ENCODE measurements at places on chromosomes 4 and X.

DNA sequence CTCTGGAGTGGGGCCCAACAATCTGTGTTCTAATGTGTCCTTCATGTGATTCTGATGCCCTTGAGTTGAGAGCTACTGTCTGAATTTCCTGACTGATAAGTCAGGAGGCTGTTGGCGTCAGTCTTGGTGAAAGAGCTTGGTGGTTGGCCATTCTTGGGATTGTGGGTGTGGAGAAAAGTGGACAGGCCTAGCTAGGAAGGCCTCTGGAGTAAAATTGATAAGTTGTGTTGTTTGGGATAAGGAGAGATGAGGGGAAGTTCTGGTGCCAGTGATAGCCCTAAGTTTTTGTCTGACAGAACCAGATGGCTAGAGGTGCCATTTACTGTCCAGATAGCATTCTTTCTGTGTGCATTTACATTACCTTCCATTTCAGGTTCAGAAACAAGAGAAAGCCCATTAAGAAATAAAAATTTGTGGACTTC, 11.7 kb downstream of the NSD2 start:
- DNase-seq: no peak

DNA sequence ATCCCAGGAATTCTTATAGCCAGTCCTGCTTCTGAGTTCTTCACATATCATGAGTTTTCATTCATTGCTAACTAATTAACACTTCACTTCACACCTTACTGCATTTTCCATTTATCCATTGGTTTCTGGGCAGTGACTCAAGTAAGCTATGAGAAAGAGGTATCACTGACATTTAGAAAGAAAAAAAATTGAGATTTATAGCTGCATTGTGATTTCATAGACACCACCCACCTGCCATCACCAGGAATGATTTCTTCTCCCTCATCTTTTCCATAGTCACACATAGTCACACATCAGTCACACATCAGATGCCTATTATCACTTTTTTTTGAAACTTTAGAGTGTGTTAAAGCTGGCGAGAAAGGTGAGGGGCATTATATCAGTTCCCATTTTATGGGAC, 121.8 kb downstream of the SLC39A8 start:
- no peak for DNase-seq

DNA sequence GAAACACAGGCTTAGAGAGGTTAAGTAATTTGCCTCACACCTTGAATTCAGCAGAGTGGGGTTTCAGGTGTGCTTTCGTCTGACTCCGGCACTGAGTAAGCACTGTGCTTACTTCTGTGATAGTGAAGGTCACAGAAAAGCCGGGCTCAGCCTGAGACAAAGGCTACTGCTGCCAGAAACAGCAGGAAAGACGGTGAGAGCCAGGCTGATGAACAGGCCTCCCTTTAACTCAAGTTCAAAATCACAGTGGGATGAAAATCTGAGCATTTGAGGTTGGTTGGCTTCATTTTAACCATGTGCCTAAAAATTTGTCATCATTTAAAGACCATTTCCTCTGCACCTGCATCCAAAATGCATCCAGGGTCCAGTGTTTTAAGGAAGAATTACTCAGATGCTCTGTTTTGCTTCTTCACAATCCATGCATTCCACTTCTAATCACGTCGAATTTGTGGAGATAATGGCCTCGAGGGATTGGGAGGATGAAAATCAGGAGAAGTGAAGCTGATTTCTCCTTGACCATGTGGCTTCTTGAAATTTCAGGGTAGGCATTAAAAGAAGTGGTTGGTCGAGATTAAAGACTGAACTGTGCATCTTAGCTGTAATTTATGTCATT, 121.2 kb upstream of the LNX1 start:
- no peak for DNase-seq

GRCh38 chrX:33324099-33324498, 112.8 kb upstream of the DMD start:
- no peak for DNase-seq

- DNase-seq: no peak
These were observed 10.4 kb upstream of the NALF2 start for GRCh38 chrX:69493766-69494165.

GRCh38 chr4:94641702-94642560, 115.8 kb upstream of the BMPR1B start:
- no peak for DNase-seq

- no peak for DNase-seq
These were observed 6.7 kb downstream of the CD99 start for GRCh38 chrX:2697741-2698299.

GRCh38 chr4:108799306-108799705, 36.5 kb upstream of the ETNPPL start:
- DNase-seq: no peak

GRCh38 chrX:42098900-42099299, 175.5 kb upstream of the CASK start:
- DNase-seq: no peak

DNA sequence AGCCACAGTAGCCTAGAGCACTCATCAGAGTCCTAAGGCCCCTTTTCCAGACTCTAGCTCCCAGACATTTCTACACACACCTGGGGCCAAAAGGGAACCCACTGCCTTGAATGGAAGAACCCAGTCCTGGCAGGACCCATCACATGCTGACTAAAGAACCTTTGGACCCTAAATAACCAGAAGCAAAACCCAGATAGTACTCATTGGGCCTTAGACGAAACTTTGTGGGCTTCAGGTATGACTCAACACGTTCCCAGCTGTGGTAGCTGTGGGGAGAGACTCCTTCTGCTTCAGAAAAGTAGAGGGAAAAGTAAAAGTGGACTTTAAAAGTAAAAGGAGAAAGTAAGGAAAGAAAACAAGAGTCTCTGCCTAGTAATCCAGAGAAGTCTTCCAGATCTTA, 311.5 kb downstream of the OPHN1 start:
- DNase-seq: no peak

DNA sequence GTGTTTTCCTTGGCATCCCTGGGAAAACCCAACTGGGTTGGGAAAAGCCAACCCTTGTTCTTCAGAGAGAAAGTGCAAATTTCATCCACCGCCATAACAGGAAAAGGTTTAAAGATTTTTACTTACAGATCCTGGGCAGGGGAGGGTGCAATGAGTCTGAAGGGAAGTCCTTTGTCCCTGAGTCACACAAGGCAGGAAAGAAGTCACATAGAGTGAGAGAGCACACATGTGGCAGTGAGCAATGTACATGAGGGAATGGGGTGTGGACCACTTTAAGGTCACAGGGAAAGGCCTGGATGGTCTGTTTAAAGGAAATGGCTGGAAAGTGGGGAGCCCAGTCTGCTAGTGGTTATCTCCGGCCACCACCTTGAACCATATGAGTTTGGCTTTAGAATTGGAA, 248.9 kb downstream of the HS3ST1 start:
- DNase-seq: no peak

GRCh38 chrX:13140007-13140406, 95.6 kb upstream of the FAM9C start:
- no peak for DNase-seq

DNA sequence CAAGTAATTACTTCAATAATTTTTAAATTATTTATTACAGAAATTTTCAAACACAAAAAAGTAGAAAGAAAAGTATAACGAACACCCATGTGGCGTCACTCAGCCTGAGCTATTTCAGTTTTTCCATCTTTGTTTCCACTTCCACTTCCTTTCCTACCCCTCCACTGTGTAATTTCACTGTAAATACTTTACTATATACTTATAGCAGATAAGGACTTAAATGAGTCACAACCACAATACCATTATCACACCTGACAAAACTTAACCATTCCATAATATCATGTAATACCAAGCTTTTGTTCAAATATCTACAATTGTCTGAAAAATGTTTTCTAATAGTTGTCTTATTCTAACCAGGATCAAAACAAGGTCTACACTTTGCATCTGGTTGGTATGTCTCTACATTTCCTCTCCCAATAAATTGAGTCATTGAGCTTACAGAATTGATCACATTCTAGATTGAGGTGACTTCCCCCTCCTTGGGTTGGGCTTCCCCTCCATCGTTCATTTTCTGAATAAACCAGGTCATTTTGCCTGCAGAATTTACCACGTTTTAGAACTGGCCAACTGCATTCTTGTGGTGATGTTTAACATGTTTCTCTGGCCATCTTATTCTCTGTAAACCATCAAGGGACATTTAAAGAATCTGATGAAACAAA, 48.7 kb downstream of the ATP10D start:
- DNase-seq: no peak

DNA sequence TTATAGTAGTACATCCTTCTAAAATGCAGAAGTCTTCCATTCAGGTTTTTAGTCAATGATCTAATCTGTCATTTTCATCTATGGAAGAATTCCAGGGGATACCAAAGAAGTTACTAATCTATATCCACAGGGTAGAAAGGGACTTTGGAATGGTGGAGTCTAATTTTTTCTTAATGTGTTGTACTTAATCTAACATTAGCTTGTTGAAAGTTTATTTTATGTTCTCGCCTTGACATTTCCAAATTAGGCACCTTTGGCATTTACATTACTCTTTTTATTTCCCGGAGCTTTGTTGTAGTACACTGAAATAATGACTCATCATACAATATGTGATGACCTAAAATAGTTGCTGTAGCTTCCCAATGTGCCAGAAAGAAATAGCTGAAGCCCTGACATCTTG, 91.5 kb downstream of the HTR2C start:
- DNase-seq: no peak

DNA sequence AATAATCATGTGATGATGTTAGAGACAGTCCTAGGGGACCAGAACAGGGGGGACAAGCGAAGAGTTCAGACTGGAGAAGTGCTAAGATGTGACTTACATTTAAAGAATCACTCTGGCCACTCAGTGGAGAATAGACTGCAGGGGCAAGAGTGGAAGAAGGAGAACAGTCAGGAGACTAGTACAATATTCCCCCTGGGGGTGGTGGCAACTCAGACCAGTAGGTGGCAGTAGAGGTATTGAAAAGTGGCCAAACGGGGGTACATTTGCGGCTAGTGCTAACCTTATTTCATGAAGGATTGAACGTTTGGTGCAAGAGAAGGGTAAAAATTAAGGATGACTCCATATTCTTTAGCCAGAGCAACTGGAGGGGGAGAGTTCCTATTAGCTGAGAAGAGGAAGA, 2.7 kb upstream of the BMX start:
- no peak for DNase-seq

DNA sequence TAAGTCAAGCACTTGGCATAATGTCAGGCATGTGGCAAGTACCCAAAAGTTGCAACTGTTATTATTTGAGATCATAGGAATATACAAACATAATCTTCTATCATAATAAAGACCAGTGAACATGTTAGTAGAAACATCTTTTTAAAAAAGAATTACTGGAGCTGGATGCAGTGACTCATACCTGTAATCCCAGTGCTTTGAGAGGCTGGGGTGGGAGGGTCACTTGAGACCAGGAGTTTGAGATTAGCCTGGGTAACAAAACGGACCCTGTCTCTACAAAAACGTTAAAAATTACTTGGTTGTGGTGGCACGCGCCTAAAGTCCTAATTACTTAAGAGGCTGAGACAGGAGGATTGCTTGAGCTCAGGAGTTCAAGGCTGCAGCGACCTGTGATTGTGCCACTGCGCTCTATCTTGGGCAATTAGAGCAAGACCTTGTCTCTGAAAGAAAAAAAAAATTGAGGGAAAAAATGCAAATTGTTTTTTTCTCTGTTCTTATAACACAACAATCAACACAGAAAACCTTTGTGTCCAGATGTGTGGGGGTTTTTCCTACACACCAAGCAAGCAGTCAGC, 284.3 kb downstream of the ARHGAP10 start:
- DNase-seq: no peak

DNA sequence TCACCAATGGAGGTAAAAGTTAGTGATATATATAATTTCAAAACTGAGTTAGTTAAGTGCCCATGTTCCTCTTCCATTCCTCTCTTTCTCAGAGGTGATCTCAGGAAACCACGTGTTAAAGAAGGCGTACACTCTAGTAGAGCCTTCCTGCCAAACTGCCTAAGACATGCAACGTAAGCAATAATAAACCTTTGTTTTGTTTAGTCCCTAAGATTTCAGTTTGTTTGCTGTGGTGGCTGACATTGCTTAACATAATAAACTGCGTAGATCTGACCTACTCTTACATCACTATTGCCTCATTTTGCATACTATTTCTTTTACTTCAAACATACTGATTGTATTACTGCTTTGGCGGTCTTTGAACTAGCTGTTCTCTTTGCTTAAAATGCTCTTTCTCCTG, 99.2 kb downstream of the JADE1 start:
- DNase-seq: no peak

DNA sequence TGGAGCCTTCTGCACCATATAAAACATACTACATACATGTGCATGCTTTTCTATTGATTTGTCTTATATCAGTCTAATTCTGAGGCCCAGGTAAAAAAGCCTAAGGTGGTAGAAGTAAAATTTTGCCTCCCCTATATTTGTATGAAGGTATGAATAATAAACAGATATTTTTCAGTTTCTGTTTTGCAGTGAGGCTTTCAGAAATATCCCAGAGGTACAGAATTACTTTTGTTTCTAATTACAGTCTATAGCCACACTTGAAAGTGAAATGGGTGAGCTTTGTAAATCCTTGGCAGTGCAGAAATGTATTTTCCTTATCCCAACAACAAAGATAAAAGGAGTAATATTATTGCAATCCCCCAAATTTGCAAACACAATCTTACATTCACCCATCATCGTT, 59.5 kb downstream of the DDX60 start:
- no peak for DNase-seq

GRCh38 chr4:2060611-2061185, 1.6 kb downstream of the NAT8L start:
- DNase-seq: no peak

GRCh38 chr4:54495091-54495490, 162.7 kb upstream of the KIT start:
- DNase-seq: no peak

DNA sequence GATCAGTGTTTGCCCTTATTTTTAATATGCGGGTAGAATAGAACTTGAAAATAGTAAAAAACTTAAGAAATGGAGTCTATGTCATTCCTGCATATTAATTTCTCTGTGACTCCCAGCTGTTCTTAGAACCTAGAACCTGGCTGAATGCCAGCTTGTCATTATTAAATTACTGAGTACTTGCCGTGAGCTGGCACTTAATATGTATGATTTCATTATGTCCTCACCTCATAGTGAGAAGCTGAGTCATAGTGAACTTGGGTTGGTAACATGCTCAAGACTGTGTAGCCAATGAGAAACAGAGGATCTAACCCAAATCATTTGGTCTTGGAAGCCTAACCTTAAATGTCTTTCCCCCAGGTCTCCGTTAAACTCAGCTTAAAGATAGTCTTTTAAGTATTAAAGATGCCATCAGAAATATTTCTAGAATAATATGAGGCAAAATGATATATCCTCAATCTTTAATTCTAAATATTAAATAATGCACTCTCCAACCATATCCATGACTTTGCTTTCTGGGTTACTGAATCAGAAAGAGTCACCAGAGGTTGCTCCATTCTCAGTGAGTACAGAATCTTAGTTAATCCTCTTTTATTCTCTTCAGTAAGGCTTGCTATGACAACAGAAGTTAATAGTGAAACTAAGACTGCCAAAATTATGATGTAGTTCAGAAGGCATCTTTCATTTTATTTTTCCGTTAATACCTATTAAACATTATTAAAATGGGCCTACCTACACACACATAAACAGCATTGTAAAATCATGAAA, 58.6 kb upstream of the TLL1 start:
- DNase-seq: no peak
